ENCODE measurements at places on chromosomes 3 and 15. TPM values are rescaled to one million over a fixed set of nuclear protein-coding genes. Genes with fewer than 3 reads are reported as not detected.

EIF5A2 gene
- 6.9 TPM for total RNA-seq

GAP43 gene
- total RNA-seq: 1.9 TPM

LOXL1 gene
- total RNA-seq: 0.21 TPM

NRROS gene
- total RNA-seq: 1.4 TPM

CRYGS gene
- total RNA-seq: 0.40 TPM

HYAL1 gene
- 0.34 TPM for total RNA-seq

CHRNA5 gene
- 8.1 TPM for total RNA-seq

APBA2 gene
- 42.8 TPM for total RNA-seq

TIGIT gene
- total RNA-seq: not detected

NMNAT3 gene
- 0.15 TPM for total RNA-seq

DUOXA2 gene
- not detected for total RNA-seq

HACD3 gene
- total RNA-seq: 72.0 TPM

DPPA4 gene
- not detected for total RNA-seq

CA12 gene
- 0.57 TPM for total RNA-seq

ADGRG7 gene
- total RNA-seq: not detected

PPP1R14D gene
- not detected for total RNA-seq

RAF1 gene
- 80.0 TPM for total RNA-seq

PRSS50 gene
- not detected for total RNA-seq

GRAMD2A gene
- not detected for total RNA-seq

HES1 gene
- 303 TPM for total RNA-seq

GOLGA8O gene
- total RNA-seq: 0.32 TPM

MST1R gene
- total RNA-seq: 1.4 TPM

GOLGA6B gene
- not detected for total RNA-seq

CHMP2B gene
- 24.6 TPM for total RNA-seq

GOLGA8M gene
- 0.08 TPM for total RNA-seq

CPLX3 gene
- 0.08 TPM for total RNA-seq

CDHR4 gene
- total RNA-seq: 0.26 TPM

CTSH gene
- total RNA-seq: 34.3 TPM

TKT gene
- 463 TPM for total RNA-seq

CYP1A1 gene
- 3.5 TPM for total RNA-seq

SEMA3G gene
- 1.2 TPM for total RNA-seq

C3orf85 gene
- total RNA-seq: not detected

GPR62 gene
- total RNA-seq: not detected

ANKRD63 gene
- total RNA-seq: 0.37 TPM

DUOX1 gene
- not detected for total RNA-seq

HESX1 gene
- 0.80 TPM for total RNA-seq

ERICH6 gene
- total RNA-seq: not detected

All from A375 (cell line).